ENCODE measurements at places on chromosomes 12 and 14.

DNA sequence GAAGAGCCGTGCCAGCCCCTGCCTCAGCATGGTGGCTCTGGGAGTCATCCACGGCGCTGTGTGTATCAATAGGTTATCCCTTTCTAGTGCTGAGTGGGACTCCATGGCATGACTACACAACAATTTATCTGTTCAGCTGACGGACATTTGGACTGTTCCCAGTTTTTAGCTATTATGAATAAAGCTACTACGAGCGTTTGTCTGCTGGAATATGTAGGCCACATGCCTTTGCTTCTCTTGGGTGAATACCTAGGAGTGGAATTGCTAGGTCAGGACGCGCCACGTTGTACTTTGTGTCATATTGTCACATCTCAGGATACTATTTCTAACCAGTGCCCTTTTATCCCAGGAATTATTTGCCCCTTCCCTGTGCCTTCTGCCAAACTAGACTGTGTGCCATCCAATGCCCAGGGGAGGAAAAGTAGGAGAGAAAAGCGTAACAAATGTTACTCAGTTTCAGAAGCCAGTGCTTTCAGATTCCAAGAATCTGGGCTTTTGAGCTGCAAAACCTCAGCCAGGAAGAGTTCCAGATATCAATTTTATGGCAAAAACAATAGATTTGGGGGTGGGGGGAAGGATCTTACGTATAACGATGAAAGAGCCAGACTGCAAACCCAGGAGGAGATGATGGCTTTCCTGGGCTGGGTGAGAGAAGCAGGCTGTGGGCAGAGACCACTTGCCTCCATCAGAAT is 62.5 kb upstream of the NCOR2 start:
- H3K4me1 ChIP-seq = peaks cover 9% of the 10 kb centered on the region
- no peak for DNase-seq
- no peaks in the 10 kb centered on the region for H3K36me3 ChIP-seq

- H3K4me3 ChIP-seq = no peak overlapping the region
- H3K36me3 ChIP-seq = no peaks in the 10 kb centered on the region
- H3K27me3 ChIP-seq = peaks cover 100% of the 10 kb centered on the region
- no peak overlapping the region for H3K27ac ChIP-seq
Measured at GRCh38 chr14:60655898-60656685, 6.8 kb upstream of the SIX1 start.

DNA sequence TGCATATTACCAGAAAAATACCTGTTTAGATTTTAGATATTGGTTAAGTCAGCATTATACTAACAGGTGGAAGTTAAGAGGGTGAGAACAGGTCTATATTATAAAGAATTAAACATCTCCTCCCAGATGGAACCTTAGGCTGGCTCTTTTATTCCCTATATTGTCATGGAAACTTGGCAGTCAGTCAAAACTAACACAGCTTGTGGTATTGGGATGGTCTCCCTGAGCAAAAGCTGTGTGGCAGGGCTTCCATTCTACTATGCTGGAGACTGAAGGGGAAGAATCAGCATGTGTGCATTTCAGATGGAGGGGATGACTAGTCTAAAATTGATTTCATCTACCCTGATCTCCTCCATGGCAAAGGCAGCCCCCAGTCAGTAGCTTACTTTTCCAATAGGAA is 66.7 kb downstream of the SMOC1 start:
- DNase-seq = no peak
- no peaks in the 10 kb centered on the region for H3K4me1 ChIP-seq
- H3K36me3 ChIP-seq = no peaks in the 10 kb centered on the region
- no peak overlapping the region for H3K4me3 ChIP-seq

GRCh38 chr12:111992464-111992863 is 20.5 kb downstream of the TMEM116 start:
- DNase-seq = no peak
- H3K4me3 ChIP-seq = no peak overlapping the region
- no peak overlapping the region for H3K27ac ChIP-seq
- peaks cover 4% of the 10 kb centered on the region for H3K36me3 ChIP-seq
- H3K4me1 ChIP-seq = peaks cover 5% of the 10 kb centered on the region
- H3K27me3 ChIP-seq = no peaks in the 10 kb centered on the region

DNA sequence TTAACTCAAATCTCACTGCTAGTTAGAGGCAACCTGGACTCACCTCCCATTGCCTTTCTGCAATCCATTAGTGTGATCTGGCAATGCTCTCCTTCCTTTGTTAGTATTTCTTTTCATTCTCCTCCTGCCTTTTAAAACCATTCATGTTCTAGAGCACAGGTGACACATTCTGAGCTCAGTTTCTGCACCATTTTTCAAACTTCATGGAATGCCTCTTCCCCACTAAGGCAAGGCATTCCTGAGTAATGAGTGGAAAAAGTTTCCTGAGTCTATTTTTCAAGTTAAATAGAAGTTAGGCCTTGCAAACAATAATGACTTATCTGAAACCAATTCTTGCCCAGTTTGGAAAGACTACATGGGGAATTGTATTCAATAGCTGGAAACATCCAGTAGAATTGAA is 1001.8 kb downstream of the BCL11B start:
- no peak for DNase-seq
- H3K4me1 ChIP-seq = no peaks in the 10 kb centered on the region
- H3K27ac ChIP-seq = no peak overlapping the region
- no peak overlapping the region for H3K4me3 ChIP-seq

- H3K4me3 ChIP-seq = no peak overlapping the region
- peak overlapping the region; percentile 89 for H3K27ac ChIP-seq
- peaks cover 19% of the 10 kb centered on the region for H3K4me1 ChIP-seq
- H3K27me3 ChIP-seq = peaks cover 5% of the 10 kb centered on the region
- no peak for DNase-seq
- peaks cover 19% of the 10 kb centered on the region for H3K36me3 ChIP-seq
Measured at GRCh38 chr14:103527408-103528145, 1.4 kb upstream of the TRMT61A start.

GRCh38 chr12:76702946-76703345 is 61.0 kb upstream of the ZDHHC17 start:
- H3K4me3 ChIP-seq = no peak overlapping the region
- no peaks in the 10 kb centered on the region for H3K27me3 ChIP-seq
- H3K27ac ChIP-seq = no peak overlapping the region
- no peak for DNase-seq
- no peaks in the 10 kb centered on the region for H3K36me3 ChIP-seq

Data from left lung (tissue), 14 donors.